ENCODE measurements at places on chromosomes 12 and 14.

DNA sequence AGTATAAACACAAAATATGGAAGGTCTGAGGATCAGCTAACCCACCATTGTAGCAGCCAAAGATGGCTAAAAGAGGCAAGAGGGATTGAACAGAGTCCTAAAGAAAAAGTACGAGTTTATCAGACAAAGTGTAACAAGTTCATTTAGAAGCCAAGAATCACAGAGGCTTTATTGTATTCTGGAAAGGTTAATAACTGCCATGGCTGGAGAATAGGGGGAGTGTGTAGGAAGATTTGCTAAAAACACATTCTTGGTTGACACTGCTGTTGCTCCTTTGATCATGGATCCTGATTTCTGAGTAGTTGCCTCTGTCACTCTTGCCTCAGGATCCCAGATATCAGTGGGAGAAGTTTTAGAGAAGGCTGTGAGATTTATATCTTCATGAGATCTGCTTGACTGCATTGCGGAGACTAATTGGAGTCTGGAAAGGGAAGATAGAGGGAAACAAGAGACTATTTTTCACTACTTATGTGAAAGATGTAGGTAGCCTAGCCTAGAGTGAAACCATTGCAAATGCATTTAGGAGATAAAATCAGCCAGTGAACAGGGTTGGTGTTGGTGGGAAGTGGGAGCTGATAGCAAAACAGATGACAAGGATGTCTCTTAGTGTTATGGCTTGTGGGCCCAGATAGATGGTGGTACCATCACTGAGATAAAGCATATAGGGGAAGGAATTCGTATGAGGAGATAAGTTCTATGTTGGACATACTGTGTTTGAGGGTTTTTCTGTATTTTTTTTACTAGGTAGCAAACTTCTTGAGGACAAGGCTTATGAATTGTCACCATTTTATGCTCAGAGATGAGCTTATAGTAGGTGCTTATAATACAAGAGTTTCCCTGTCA, 402.9 kb upstream of the PDE3A start:
- no peak for DNase-seq

DNA sequence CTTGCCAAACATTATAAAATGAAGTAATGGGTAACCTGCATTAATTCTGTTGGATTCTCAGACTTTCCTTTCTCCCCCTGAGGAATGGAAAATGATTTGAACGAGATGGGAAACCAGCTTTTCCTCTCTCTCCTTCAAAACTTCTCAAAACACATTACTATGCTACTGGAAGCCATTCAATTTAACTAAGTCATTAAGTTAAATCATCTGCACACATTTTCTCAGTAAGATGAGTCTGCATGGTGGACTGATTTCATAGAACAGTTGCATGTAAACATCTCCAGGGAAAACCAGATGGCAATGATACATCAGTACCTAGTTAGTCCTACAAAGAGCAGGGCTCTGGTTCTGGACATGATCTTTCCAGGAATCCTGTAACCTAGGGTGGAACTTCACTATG, 59.9 kb downstream of the BMP4 start:
- no peak for DNase-seq

DNA sequence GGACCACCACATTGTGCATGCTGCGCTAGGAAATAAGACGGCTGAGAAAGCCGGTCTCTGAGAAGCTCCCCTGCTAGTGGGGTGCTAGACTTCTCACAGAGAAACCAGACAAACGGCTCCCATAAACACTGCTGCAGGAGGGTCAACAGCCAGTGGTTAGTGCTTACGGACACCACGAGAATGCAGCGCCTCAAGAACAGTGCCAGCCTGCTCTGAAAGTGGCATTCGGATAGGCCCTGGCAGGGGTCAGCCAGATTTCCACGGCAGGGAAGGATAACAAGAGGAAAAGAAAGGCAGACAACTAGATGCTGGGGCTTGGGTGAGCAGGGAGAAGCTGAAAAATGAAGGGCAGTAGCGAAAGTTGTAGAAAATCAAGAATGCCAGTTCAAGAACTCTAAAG, 26.4 kb downstream of the PPTC7 start:
- no peak for DNase-seq

GRCh38 chr14:65486863-65487262, 74.3 kb downstream of the FUT8 start:
- no peak for DNase-seq

GRCh38 chr12:116916714-116917114, 6.0 kb downstream of the FBXW8 start:
- DNase-seq = no peak

- DNase-seq = no peak
Observed at GRCh38 chr12:66901138-66901932, 222.5 kb upstream of the GRIP1 start.

GRCh38 chr14:69711881-69712560, 54.9 kb upstream of the SRSF5 start:
- no peak for DNase-seq

GRCh38 chr14:51441001-51441400, 201.0 kb downstream of the TMX1 start:
- no peak for DNase-seq

GRCh38 chr12:115661112-115661511, 616.4 kb downstream of the MED13L start:
- DNase-seq = no peak

- DNase-seq = peak; percentile 43
Observed at GRCh38 chr12:56951582-56952339, 5.6 kb downstream of the RDH16 start.

DNA sequence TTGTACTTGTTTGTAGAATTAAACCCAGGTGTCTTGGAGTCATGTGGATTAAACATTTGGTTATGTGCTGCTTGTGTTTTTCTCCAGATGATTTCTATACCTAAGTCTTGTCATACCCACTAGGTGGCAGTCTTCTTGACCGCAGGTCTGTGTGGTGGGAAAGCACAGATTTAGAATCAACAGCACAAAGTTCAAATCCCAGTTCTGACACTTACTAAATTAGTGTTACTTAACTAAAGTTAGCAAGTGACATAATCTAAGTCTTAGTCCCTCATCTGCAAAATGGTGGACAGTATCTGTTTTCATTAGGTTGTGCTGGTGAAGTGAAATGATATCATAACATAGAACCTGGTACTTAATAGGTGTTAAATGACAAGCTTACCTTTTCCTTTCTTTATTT, 151.0 kb upstream of the ARHGAP5 start:
- DNase-seq = no peak

DNA sequence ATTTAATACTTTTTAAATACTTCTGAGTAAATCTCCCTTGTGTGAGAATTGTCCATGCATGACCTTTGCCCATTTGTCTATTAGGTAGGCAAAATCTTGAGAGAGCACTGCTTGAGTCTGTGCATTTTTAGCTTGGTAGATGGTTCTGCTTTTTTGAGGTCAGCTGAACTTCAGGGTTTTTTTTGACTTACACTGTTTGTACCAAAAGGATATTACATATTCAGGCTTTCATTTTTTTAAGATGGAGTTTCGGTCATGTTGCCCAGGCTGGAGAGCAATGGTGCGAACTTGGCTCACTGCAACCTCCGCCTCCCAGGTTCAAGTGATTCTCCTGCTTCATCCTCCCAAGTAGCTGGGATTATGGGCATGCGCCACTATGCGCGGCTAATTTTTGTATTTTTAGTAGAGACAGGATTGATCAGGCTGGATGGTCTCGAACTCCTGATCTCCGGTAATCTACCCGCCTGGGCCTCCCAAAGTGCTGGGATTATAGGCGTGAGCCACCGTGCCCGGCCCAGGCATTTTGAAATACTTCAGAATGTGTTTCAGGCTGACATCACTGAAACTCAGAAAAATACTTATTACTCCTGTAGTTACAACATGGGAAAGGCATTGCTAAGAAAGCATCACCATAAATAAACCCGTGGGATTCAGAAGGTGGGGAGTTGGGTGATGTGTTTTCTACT, 11.1 kb downstream of the RASSF3 start:
- DNase-seq = no peak

- no peak for DNase-seq
Observed at GRCh38 chr14:20568393-20568792, 7.5 kb upstream of the RNASE9 start.

DNA sequence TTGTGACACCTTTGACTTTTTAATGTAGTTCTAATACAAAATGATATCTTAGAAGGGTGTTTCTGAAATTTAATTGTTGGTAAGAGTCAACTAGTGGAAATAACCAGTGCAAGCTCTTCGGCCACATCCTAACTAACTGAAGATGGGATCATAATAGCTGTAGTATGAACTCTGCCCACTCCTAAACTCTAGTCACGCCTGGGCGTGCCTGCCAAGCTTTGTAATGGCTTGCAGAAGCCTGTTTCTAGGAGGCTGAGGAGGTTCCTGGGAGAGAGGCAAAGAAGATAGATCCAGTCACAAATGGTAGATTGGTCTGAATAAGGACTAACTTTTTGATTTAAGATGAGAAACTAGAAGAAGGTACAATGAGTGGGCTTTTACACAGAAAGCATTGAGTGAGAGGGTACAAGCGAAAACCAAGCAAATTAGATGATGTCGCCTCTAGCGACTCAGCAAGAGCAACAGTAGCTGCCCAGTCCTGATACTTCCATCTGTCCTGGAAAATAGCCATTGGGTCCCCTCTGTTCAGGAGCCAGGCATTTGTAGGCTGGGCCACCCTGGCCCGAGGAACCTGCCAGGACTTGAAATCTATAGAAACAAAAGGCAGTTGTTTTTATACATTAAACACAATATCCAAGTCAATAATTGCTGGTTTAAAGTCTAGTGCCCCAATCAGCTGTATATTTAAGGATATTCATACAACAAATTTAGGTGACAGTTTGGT, 148.8 kb downstream of the SLC38A4 start:
- no peak for DNase-seq

DNA sequence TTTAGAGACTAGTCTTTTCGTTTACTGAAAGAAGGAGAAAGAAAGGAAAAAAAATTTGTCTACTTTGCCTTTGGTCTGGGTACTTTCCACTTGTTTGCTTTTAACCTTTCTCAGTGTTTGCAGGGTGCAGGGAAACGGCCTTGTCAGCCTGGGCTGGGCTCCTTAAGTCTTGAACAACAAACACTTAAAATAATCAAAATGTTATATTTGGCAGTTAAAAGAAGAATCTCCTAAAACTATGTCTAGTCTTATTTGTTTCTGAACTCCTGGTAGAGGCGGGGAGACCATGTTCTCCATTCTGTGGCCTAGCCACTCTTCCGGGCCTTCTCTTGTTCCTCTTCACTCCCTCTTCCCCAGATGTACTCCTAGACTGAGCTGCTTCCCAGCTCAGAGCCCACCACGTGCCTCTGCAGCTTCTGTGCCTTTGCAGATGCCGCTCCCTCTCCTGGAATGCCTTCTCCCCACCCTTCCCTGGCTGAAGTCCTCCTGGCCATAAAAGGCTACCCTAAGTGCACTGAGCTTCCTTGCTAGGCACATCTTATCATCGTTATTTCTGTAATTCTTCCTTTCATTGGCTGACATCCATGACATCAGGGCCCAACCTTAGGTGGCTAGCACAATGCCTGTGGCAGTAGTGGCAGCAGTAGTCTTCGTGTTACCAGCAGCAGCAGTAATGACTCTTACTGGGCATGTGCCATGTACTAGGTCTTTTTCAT, 432.9 kb downstream of the ZFP36L1 start:
- DNase-seq = no peak
